ENCODE measurements at places on chromosomes 1 and 21.

GRCh38 chr1:234400773-234401172 lies 27.5 kb downstream of the COA6 start:
- no peak for DNase-seq

DNA sequence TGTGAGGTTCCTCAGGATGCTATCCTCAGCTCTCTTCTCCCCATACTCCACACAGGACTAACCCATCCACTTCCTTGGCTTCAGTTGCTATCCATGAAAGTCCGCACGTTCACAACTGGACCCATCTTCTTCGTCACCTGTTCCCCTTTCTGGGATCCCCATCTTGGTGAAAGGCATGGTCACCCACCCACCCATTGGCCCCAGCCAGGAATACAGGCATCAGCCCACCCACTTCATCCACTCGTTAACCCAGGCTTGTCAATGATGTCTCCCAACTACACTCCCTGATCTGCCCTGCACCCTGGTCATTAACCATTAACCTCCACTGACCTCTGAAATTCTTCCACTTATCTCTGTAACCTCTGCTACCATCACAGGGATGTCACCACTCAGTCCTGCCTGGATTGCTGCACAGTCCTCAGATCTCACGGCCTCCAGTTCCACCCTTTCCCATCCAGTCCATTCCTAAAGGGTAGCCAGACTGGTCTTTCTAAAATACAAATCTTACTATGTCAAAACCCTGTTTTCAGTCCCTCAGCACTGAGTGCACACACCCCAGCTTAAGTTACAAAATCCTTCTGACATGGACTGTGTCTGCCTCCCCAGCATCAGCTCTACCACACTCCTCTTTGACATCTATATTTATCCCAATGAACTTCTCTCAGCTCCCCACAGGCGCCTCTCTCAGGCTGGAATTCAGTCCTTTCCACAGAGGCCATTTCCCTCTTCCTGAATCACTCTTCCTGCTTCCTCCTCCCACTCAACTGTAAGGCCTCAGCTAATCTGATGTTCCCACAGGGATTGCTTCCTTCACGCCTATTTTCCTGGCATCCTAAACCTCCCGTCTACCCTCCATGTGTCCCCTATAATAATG lies 10.4 kb downstream of the PGLYRP4 start:
- DNase-seq = no peak

- no peak for DNase-seq
Measured at GRCh38 chr1:181104042-181104789, 15.7 kb downstream of the IER5 start.

DNA sequence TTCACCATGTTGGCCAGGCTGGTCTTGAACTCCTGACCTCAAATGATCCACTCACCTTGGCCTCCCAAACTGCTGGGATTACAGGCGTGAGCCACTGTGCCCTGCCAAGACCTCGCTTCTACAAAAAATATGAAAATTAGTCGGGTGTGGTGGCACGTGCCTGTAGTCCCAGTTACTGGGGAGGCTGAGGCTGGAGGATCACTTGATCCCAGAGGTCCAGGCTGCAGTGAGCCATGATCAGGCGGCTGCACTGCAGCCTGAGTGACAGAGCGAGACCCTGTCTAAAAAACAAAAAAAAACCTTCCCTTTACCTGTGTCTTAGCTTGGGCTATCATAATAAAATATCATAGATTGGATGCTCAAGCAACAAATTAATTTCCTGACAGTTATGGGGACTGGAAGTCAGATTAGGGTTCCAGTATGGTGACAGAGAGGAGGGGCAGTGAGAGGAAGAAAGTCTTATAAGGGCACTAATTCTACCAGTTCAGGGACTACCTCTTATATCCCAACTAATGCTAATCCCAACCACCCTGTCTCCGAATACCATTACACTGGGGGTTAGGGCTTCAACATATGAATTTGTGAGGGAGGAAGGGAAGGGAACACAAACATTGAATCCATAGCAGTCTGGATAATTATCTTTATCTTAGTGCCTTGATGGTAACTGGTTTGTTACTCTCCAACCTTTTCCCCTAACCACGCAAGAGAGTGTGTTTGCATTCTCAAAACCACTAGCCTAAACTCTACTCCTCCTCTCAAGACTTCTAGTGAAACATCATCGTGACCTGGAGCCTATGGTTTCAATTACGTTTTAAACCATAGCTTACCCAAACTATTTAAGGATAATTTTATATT lies 1.0 kb upstream of the NAXE start:
- DNase-seq = no peak
